Activated naive CD8-positive, alpha-beta T cell treated with anti-CD3 and anti-CD28 coated beads, Interleukin-2, amount 50 U/mL, for 24 hours (primary cell): ENCODE measurements at places on chromosomes 7 and 10.

GRCh38 chr10:107554333-107554732, 389.8 kb upstream of the SORCS1 start:
- H3K4me1 ChIP-seq = no peaks in the 10 kb centered on the region
- no peaks in the 10 kb centered on the region for H3K27me3 ChIP-seq
- no peaks in the 10 kb centered on the region for H3K36me3 ChIP-seq
- H3K4me3 ChIP-seq = no peak overlapping the region
- no peak overlapping the region for H3K27ac ChIP-seq

DNA sequence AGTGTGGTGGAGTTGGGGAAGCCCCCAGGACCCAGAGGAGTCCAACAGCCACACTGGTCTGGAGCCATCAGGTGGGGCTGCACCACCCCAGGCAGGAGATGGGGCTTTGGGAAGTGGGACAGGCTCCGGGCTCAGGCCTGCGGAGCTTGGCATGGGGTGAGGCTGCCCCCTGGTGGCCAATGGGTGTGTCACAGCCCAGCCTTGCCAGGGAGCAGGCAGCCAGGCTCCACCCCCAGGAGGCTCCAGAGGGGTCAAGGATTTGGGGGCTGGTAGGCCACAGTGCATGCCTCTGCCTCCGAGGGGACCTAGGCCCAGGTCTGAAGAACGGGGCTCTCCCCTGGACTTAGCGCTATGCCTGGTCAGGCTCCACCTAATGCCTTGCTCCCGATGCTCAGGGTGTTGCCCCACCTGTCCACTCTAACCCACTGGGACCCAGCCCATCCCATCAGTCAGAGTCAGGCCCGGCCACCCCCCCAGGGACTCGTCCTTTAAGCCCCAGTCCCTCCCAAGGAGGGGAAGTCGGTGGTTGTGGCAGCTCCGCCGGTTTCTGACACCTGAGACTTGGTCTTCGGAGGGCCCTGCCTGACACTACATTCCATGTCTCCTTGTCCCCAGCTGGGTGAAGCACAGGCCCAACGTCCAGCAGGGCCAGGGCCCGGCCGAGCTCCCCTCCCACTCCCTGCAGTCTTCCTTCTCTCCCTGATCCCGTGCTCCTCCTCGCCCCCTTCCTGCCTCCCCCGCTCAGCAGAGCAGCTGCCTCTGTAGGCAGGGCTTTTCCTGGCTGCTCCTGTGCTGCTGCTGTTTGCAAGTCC, 11.3 kb upstream of the SAMD8 start:
- peak; percentile 91 for DNase-seq
- no peak overlapping the region for H3K27ac ChIP-seq
- no peaks in the 10 kb centered on the region for H3K27me3 ChIP-seq
- H3K4me3 ChIP-seq = no peak overlapping the region
- H3K4me1 ChIP-seq = no peaks in the 10 kb centered on the region

GRCh38 chr7:156819733-156820295, 73.2 kb downstream of the LMBR1 start:
- no peaks in the 10 kb centered on the region for H3K27me3 ChIP-seq
- DNase-seq = no peak
- no peak overlapping the region for H3K27ac ChIP-seq
- peaks cover 4% of the 10 kb centered on the region for H3K36me3 ChIP-seq
- no peak overlapping the region for H3K4me3 ChIP-seq

GRCh38 chr7:44215531-44215930, 14.8 kb downstream of the YKT6 start:
- no peaks in the 10 kb centered on the region for H3K27me3 ChIP-seq
- no peaks in the 10 kb centered on the region for H3K4me1 ChIP-seq
- H3K27ac ChIP-seq = no peak overlapping the region
- no peak for DNase-seq
- peaks cover 7% of the 10 kb centered on the region for H3K36me3 ChIP-seq

DNA sequence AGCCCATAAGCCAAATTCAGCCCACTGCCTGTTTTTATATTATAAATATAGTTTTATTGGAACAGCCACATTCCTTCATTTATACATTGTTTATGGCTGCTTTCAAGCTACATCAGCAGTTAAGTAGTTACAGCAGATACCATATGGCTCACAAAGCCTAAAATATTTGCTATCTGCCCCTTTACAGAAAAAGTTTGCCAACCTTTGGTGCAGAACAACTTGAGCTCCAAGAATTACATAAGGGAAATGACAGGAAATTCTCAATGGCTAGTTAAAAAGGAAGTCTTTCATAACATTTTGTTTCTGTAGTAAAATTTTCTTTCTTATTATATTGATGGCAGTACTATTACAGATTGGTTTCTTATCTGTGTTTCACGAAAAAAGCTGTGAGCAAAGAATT, 59.3 kb downstream of the COL28A1 start:
- H3K27ac ChIP-seq = no peak overlapping the region
- no peaks in the 10 kb centered on the region for H3K4me1 ChIP-seq
- no peaks in the 10 kb centered on the region for H3K27me3 ChIP-seq

DNA sequence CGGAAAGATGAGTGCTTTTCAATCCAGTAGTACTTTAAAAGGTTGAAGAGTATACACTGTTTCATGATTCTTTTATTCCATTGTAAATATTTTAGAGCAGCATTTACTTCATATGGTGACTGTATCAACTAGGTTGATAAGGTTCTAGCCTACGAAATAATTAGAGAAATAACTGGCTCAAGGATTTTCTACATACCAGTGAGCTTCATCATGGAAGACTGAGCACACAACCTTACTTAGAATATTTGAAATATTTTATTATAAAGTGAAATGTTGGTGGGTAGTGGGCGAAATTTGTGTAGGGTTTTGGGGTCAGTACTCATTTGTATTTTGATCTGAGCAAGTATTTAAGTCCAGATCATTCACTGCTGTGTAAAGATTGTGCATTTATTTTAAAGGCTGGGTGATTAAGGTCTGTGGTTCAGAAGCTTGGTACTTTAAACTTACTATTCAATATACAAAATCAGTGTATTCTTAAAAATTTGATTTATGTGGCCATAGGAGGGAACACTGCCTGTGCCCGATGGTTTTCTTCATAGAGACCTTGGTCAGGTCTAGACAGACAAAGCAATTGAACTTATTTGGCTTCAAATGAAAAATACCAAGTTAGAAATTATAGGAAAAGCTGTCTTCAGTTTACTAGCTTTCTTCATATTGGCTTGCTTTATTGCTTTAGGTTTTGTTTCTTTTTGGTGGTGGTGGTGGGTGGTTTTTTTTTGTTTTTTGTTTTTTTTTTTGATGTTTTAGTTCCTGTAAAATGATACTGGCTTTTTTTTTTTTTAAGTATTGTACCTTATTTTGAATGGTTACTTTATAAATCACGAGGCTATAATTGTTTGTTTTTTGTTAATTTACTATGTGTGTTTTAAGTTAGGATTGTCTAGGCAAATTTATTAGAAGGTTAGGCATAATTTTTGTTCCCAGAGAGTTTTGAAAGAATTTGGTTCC, 3.0 kb downstream of the KMT2E start:
- H3K4me1 ChIP-seq = peaks cover 55% of the 10 kb centered on the region
- H3K27ac ChIP-seq = peak overlapping the region; percentile 100
- H3K36me3 ChIP-seq = peaks cover 50% of the 10 kb centered on the region
- peak overlapping the region; percentile 99 for H3K4me3 ChIP-seq

DNA sequence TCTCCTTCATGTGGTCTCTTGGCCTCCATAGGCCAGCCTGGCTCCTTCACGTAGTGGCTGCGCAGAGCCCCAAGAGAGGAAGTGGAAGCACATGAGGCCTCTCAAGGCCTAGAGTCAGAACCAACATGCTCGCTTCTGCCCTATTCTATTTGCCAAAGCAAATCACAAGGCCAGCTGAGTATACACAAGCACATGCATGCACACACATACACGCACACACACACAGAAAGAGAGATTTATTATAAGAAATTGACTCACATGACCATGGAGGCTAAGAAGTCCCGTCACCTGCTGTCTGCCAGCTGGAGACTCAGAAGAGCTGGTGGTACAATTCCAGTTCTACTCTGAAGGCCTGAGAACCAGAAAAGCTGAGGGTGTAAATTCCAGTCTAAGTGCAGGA, 64.3 kb upstream of the NRP1 start:
- no peaks in the 10 kb centered on the region for H3K36me3 ChIP-seq
- H3K4me1 ChIP-seq = no peaks in the 10 kb centered on the region

DNA sequence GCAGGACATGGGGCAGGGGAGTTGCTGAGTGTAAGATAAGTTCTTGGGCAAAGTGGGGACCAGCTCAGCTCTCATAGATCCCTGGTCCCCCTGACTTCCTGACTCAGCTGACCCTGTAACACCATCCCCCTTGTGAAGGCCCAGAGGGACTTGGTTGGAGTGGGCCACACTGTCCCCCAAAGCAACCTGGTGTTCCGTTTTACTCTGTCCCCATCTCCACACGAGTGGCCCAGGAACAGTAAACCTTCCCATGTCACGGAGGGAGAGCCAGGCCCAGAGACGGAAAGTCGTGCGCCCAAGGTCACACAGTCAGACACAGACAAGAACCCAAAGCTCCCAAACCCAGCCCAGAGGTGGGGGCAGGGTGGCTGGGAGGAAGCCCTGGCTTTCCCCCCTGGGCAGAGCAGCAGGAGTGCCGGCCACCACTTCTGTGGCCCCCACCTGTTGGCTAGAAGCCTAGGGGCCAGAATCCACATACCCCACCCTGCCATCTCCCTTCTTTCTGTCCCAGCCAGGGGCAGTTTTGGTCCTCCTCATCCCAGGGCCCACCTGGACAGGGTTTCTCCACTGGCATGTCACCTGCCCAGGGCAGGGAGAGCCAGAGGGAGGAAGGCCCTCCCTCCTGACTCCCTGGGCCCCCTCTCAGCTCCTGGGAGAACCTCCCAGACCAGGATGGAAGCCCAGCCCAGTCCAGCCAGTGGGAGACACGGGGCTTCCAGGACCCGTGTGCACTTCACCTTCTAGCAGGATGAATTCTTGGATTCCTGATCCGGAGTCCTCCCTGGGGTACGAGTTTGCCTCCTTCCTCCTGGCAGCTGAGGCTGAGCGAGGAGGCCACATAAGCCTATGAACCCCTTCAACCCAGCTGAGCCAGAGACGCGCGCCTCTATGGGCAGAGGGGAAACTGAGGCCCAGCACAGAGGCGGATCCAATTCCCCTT, 20.6 kb upstream of the VPS37D start:
- DNase-seq = no peak
- peaks cover 61% of the 10 kb centered on the region for H3K27me3 ChIP-seq
- no peak overlapping the region for H3K4me3 ChIP-seq
- H3K27ac ChIP-seq = no peak overlapping the region

GRCh38 chr7:84912993-84913635, 273.7 kb downstream of the SEMA3D start:
- H3K4me3 ChIP-seq = no peak overlapping the region
- DNase-seq = no peak
- no peak overlapping the region for H3K27ac ChIP-seq
- no peaks in the 10 kb centered on the region for H3K27me3 ChIP-seq

GRCh38 chr10:3763035-3763456, 22.0 kb downstream of the KLF6 start:
- no peak overlapping the region for H3K4me3 ChIP-seq
- H3K27ac ChIP-seq = peak overlapping the region; percentile 44
- H3K36me3 ChIP-seq = peaks cover 4% of the 10 kb centered on the region
- H3K4me1 ChIP-seq = peaks cover 80% of the 10 kb centered on the region
- DNase-seq = no peak

- no peak for DNase-seq
- H3K27ac ChIP-seq = no peak overlapping the region
- peaks cover 9% of the 10 kb centered on the region for H3K4me1 ChIP-seq
- peaks cover 4% of the 10 kb centered on the region for H3K27me3 ChIP-seq
- no peaks in the 10 kb centered on the region for H3K36me3 ChIP-seq
- no peak overlapping the region for H3K4me3 ChIP-seq
Observed at GRCh38 chr10:91294134-91294906, 73.9 kb downstream of the PCGF5 start.

DNA sequence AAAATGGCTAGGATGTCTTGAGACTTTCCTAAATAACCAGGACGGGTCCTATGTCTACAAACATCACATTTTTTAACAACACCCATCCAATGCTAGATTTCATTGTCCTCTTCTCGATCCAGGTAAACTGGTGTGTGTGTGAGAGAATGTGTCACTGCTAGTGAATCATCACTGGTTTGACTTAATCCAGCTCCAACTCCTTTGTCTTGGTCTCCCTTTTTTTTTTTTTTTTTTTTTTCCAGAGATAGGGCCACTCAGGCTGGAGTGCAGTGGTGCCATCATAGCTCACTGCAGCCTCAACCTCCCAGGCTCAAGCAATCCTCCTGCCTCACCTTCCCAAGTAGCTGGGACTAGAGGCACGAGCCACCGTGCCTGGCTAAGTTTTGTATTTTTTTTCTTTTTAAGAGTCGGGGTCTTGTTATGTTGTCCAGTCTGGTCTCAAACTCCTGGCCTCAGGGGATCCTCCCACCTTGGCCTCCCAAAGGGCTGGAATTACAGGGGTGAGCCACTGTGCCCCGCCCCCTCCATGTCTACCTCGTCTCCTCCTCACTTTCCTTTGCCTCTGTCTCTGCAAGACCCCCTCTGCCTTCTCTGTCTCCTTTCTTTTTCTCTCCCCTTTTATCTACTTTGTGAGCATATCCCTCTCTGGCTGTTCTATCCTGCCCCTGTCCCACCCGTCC, 2.2 kb upstream of the UFSP1 start:
- H3K36me3 ChIP-seq = peaks cover 21% of the 10 kb centered on the region
- peaks cover 36% of the 10 kb centered on the region for H3K27me3 ChIP-seq
- H3K27ac ChIP-seq = peak overlapping the region; percentile 51

DNA sequence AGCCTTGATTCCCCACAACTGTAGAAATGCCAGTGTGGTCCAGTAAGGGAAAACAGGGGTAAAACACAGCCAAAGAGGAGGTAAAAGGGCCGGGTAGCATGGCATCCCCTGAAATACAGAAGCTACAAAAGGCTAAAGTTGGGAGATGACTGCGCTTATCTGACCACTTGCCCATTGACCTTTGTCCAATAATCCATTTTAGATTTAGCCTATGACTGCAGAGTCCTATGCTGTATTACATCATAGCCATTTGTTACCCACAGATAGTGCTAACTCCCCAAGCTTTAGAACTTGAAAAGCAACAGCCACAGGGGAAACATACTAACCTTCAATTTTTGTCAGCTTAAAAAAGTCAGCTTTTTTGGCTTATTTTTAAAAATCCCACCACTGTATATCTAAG, 26.2 kb downstream of the MTPN start:
- DNase-seq = no peak
- no peaks in the 10 kb centered on the region for H3K27me3 ChIP-seq
- H3K4me3 ChIP-seq = no peak overlapping the region
- peaks cover 57% of the 10 kb centered on the region for H3K36me3 ChIP-seq
- H3K27ac ChIP-seq = no peak overlapping the region

DNA sequence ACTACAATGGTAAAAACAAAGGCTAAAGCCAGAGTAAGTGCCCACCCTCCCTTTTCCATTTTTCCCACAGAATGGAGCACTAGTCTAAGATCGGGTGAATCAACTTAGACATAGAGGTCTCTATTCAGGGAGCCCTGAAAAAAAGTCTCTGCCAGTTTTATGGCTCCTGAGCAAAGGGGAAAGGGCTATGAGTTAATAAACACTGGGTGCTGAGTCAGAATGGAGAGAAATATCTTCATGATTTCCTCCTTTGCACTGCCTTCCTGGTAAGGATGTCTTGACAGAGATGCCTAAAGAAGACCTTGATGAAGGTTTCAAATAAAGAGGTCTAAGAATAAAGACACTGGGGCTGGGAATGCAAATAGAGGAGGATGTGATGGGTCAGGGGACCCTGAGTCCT, 607.4 kb upstream of the MBL2 start:
- H3K36me3 ChIP-seq = no peaks in the 10 kb centered on the region
- H3K27ac ChIP-seq = no peak overlapping the region
- no peaks in the 10 kb centered on the region for H3K4me1 ChIP-seq
- H3K27me3 ChIP-seq = no peaks in the 10 kb centered on the region

- H3K4me3 ChIP-seq = no peak overlapping the region
- peaks cover 28% of the 10 kb centered on the region for H3K36me3 ChIP-seq
- no peaks in the 10 kb centered on the region for H3K27me3 ChIP-seq
- no peak overlapping the region for H3K27ac ChIP-seq
- no peak for DNase-seq
Observed at GRCh38 chr10:113718969-113719822, 32.3 kb upstream of the PLEKHS1 start.

GRCh38 chr10:128310971-128311658, 184.9 kb upstream of the MKI67 start:
- no peaks in the 10 kb centered on the region for H3K27me3 ChIP-seq
- H3K27ac ChIP-seq = no peak overlapping the region
- H3K4me3 ChIP-seq = no peak overlapping the region
